ENCODE measurements at places on chromosomes 16 and 17. TPM values are rescaled to one million over a fixed set of nuclear protein-coding genes. Genes with fewer than 3 reads are reported as not detected.

DNA sequence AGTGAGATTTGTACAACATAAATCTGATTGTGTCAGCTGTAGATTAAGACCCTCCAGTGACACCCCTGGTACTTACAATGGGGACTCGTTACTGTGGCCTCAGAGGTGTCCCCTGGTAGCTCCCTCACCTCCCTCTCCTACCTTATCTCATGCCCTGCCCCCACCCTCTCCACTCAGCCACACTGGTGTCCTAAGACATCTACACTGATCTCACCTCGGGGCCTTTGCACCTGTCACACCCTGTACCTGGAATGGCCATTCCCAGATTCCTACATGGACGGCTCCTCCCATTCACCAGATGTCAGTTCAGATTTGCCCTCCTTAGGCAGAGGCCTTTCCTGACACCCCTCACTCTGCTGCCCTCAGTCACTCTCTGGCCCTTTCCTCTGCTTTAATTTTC, 319.3 kb downstream of the CPPED1 start:
- DNase-seq = no peak

- no peak for DNase-seq
Observed at GRCh38 chr17:45667591-45668171, 116.4 kb upstream of the CRHR1 start.

GRCh38 chr17:73304971-73305812, 6.6 kb downstream of the CDC42EP4 start:
- no peak for DNase-seq

DNA sequence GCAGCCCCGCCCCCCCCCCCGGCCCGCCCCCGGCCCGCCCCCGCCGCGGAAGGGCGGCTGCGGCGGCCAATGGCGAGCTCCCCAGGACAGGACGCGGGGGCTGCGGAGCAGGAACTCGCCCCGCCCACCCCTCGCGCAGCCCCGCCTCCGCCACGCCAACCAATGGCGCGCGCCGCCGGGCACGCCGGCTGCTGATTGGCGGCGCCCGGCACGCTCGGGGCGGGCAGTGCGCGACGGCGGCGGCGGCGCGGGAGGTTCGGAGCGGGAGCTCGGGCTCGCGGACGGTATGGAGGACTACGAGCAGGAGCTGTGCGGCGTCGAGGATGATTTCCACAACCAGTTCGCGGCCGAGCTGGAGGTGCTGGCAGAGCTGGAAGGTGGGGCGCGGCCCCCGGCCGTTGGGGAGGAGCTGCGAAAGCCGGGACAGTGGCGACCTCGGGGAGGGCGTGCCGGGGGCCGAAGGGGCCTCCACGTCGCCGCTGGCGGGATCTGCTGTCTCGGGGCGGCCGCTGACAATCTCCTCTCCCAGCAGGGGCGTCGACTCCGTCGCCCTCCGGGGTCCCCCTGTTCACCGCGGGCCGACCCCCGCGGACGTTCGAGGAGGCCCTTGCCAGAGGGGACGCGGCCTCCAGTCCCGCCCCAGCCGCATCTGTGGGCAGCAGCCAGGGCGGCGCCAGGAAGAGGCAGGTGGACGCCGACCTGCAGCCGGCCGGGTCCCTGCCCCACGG, at the start of gene CHTF18:
CHTF18 (plus strand) TSS at position 222 of the 728 bp plus-strand sequence; CDS start at position 287, 65 bp downstream.
- DNase-seq = peak; percentile 95

DNA sequence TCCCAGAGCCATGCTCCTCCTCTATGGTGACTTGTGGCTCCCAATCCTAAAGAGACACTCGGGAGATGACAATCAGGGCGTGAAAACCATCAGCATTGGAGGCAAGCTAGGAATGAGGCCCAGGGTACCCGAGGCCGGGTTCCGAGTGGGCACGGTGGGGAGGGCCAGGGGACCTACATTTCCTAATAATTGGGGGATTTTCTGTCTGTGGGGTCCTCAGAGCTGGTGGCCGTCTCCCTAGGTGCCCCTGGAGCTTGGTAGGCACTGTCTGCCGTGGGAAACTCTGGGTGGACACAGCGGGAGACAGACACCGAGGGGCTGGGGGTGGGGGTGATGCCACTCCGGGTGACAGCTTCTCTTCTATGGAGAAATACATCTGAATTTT, 312.5 kb upstream of the TNRC6C start:
- DNase-seq = no peak

- no peak for DNase-seq
Observed at GRCh38 chr17:72515291-72516065, 394.7 kb downstream of the SOX9 start.

The C17orf50 gene
- not detected for total RNA-seq

The CLEC18A gene
- total RNA-seq = 3.6 TPM

The GAST gene
- not detected for total RNA-seq

The CCL22 gene
- total RNA-seq = 0.15 TPM

Measured in naive thymus-derived CD4-positive, alpha-beta T cell (primary cell).